ENCODE measurements at places on chromosomes 1 and 21.

DNA sequence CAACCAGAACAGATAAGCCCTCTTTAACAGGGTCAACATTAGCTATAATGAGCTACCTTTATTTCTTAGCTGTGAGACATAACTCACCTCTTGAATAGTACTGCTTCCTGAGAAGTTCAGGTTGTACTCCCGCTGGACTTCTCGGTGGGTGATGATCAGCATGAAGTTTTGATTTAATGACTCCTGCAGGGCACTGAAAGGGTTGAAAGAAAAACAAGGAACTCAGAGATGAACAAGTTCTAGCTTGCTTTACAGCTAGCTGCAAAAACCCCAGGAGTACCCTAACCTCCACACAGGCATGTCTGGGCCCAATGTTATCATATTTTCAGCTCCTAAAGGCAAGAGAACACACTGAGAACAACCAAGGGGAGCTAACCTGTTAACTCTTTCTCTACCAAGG lies 254.4 kb downstream of the FAF1 start:
- no peak for DNase-seq

GRCh38 chr1:228217551-228218344 lies 9.9 kb downstream of the OBSCN start:
- DNase-seq: no peak

GRCh38 chr21:35026153-35026500 lies 23.0 kb downstream of the RUNX1 start:
- DNase-seq: no peak

GRCh38 chr1:28037946-28038345 lies 50.5 kb downstream of the EYA3 start:
- no peak for DNase-seq

GRCh38 chr1:84374991-84375696 lies 23.1 kb upstream of the DNASE2B start:
- DNase-seq: no peak

DNA sequence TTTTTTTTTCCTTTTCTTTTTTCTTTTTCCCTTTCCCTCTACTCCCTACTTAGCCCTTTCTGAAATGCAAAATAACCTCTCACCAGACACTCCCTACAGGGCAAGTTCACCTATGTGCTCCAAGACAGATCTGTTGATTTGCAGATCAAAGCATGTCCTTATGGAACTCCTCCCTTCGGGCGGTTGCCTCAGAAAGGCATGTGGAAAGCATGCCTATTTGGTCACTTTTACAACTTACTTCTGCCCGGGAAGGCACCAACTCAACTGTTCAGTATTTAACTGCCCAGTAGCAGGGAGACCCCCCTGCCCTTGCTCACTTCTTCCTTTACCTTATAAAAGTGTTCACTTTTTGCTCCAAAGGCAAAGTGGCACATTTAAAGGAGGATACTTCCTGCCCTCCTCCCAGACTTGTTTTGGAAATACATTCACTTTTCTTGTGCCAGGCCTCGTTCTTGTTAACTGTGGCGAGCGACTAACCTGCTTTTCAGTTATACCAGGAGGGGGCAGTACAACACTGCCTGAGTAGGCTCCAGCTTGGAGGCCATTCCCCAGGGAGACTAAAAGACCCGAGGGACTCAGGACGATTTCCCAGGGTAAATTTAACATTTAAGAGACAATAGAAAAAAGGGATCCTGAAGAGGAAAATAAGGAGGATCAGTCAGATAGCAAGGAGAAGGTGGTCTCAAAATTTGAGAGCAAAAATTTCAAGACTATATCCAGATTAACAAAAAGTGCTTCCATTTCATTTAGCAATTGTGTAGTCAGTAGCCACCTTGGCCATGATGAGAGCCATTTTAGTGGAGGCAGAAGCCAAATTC lies 12.3 kb upstream of the SLAMF7 start:
- peak; percentile 68 for DNase-seq

GRCh38 chr1:59560807-59561450 lies 253.8 kb upstream of the HOOK1 start:
- peak; percentile 13 for DNase-seq

- DNase-seq: no peak
Observed at GRCh38 chr1:197675583-197676208, 99.6 kb downstream of the DENND1B start.

DNA sequence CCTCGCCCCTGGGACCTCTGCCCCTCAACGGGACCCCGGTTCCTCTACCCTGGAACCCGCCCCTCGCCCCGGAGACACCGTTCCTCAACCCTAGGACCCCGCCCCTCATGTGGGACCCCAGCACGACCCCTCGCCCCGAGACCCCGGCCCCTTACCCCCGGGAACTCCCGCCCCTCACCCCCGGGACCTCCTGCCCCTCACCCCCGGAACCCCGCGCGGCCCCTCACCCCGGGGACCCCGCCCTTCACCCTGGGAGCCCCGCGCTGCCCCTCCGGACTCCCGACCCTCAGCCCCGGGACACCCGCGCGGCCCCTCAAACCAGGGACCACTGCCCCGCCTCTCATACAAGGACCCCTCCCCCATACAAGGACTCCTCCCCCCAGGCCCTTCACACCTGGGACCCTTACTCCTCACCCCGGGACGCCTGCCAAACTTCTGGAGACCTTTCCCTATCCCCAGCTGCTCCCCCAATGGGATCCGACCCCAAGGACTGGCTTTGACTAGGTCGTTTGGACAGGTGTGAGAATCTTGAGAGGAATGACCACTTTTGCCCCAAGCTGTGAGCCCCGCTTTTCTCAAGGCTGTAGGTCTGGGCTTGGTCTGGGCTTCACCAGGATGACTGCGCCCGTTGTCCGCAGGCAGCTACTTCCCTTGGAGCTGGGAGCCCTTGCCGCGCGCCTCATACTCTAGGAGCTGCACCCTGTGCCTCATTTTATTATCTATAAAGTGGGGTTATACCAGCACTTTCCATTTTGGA lies 843 bp downstream of the DIP2A start:
- peak; percentile 42 for DNase-seq
